ENCODE measurements at places on chromosomes 5 and 9.

GRCh38 chr5:71839096-71839884 lies 120.2 kb downstream of the CARTPT start:
- DNase-seq = no peak

GRCh38 chr5:110476164-110476563 lies 250.3 kb downstream of the TMEM232 start:
- no peak for DNase-seq

- DNase-seq = no peak
Measured at GRCh38 chr5:116613445-116613844, 38.8 kb upstream of the SEMA6A start.

DNA sequence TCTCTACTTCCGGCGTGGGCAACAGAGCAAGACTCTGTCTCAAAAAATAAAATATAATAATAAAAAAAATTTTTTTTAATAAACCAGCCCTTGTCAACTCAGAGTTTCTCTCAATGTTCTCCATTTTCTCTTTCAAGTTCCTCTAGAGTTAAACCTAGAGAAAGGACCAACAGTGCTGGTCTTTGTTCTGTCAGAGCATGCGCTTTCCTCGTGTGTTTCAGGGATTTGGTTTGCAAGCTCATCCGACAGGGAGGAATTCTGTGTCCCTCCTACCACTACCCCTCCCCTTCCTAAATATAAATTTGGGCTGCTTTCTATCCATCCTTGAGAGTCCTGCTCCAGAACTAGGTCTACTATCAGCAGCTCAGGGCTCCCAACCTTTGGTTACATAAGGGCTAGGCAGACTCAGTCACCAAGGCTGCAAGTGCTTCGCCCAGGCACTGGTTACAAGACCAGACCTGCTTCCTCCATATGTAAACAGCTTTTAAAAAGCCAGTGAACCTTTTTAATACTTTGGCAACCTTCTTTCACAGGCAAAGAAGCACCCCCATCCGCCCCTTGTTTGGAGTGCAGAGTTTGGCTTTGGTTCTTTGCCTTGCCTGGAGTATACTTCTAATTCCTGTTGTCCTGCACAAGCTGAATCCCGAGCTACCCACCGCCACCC lies 13.5 kb downstream of the SETX start:
- DNase-seq = no peak

DNA sequence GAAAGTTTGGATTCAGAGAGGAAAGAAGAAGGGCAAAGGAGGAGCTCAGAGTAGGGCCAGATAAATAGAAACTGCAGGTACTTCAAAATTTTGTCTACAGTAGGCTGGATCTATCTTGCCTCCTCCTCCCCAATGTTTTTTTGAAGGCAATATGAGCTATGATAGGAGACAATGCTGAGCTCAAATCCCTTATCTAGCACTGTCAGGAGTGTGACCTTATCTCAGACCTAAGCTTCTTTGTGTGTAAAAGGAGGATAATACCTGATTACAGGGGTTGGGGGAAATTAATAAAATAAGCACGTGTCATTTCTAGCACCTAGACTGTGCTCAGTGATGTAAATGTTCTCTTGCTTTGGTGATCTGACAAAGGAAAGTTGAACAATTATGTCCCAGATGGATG lies 137.8 kb upstream of the CD180 start:
- no peak for DNase-seq

DNA sequence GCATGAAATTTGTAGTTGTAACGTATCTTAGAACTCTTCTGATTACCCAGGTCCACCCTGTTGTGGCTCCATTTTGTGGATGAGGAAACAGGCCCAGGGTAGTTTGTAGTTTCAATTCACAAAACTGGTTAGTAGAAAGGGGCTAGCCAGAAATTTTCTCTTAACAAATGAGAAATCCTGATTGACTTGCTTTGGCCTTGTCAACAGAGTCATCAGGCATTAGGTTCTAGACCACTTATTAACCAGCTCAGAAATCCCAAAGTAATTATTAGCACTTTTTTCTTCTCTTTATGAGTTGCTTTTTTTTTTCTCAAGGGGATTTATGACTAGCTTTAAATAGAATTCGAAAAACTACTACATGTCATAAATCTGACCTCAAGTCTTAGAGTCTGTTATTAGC lies 160.2 kb downstream of the SH3GL2 start:
- DNase-seq = no peak

DNA sequence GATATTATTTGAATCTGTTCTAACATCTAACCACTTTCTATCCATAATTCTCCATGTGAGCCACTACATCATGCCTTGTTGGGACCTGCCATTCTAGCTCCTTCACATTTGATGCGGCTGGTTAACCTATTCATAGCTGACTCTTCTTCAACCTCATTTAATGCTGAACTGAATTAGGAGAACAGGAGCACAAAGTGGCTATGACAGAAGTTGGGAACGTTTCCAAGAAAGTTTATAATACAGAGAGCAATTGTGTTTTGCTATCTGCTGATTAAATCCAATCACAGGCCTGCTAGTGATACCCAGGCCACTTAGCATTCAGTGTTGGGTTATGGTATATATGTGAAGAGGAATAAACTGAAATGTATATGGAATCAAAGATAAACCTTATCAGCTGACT lies 440.3 kb downstream of the PTPRD start:
- no peak for DNase-seq

DNA sequence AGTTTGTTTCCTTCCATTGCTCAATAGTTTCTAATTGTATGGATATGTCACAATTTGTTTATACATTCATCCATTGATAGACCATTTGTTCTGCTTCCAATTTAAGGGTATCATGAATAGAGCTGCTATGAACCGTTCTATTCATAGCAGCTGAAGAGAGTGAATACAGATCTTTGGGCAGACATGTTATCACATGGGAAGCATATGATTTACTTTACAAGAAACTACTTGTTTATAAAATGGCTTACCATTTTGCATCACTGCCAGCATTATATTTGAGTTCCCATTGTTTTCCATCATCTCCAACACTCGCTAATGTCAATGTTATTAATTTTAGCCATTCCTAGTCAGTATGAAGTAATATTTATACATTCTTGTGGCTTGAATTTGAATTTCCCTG lies 549.0 kb downstream of the MAT2B start:
- DNase-seq = no peak

GRCh38 chr5:151618907-151619306 lies 27.8 kb upstream of the FAT2 start:
- DNase-seq = no peak

- DNase-seq = no peak
Measured at GRCh38 chr9:80218328-80218727, 646.6 kb downstream of the TLE4 start.

DNA sequence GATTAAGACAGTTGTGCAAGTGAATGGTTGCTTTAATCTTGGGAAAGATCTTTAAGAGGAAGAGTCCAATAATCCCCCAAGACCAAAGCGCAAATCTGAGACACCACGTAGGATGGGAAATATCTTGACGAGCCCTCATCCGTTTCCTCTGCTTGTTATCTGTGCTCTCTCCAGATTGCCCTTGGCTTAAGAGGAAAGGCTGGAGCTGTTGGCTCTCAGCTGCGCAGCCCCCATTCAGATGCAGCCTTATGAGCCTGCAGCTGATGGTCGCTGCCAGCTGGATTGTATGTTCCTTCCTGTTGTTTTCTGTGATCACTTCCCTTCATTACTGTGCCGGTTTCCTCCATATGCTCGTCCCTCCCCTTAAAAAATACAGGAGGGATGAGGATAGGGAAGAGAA lies 47.7 kb downstream of the PWWP2A start:
- DNase-seq = no peak

DNA sequence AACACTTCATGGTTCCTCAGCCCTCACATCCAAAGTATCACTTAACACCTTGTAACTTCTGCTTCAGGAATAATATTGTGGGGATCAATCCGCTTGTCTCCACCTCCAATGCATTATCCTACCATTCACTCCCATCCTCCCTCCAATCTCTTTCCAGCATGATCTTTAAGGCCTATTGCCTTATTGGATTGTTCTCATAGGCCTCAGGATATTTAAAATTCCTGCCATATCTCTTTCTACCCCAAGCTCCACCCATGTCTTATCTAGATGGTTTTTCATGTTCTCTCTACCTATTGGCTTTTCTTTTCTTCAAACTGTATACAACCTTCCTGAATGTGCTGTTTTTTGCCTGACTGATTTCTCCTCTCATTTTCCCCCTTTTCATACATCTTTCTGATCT lies 7.2 kb downstream of the KDM4C start:
- no peak for DNase-seq

- DNase-seq = no peak
Measured at GRCh38 chr9:14238518-14238917, 75.4 kb downstream of the NFIB start.

GRCh38 chr5:116583085-116583861 lies 8.7 kb upstream of the SEMA6A start:
- DNase-seq = no peak

DNA sequence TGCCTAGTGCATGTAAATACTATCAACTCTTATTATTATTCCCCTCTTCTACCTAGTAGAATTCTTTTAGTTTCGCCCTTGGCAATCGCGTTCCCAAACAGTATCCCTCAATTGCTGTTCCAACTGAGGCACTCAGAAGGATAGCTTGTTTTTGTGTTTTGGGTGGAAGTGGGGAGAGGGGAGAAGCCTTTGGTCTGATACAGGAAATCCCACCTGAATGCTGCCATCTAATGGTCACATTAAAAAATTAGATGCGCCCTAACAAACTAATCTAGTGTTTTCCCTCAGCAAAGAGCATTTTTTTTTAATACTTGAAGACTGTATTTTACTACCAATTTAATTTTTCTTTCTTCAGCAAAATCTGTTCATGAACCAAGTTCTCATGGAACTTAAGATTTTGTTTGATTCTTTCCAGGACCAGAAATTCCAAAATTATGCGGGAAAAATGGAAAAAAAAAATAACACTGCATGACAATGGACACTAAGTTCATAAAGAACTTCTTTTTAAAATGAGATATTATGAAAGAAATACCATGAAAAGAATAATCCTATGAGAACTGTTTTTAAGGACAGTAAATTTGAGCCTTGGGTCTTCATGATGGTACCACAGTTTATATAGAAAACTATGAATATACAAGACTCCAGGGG lies 22.2 kb upstream of the GLDC start:
- DNase-seq = peak; percentile 36

DNA sequence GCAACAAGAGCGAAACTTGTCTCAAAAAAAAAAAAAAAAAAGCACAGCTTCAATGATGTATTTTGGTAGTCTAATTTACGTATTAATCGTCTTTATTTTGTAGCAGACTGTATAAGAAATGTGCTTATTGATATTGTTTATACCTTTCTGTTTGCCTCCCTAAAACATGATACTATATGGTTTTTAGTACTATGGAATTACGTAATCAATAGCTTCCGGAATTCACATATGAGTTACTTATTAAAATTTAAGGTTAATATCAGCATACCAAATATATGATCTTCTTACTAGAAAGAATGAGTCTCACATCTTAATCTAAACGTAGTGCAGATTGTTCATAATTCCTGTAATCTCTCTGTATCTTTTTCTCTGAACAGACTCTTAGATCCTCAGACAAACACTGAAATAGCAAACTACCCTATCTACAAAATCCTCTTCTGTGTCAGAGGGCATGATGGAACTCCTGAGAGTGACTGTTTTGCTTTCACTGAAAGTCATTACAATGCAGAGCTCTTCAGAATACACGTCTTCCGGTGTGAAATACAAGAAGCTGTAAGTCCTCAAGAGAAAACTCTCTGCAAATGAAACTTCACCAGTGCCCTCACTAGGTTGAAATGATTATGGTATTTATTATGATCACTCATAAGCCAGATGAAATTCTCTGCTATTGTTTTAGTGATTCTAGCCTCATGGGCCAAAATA lies 44.4 kb upstream of the GPR21 start:
- no peak for DNase-seq

GRCh38 chr9:26500471-26500870 lies 392.1 kb downstream of the CAAP1 start:
- DNase-seq = no peak

DNA sequence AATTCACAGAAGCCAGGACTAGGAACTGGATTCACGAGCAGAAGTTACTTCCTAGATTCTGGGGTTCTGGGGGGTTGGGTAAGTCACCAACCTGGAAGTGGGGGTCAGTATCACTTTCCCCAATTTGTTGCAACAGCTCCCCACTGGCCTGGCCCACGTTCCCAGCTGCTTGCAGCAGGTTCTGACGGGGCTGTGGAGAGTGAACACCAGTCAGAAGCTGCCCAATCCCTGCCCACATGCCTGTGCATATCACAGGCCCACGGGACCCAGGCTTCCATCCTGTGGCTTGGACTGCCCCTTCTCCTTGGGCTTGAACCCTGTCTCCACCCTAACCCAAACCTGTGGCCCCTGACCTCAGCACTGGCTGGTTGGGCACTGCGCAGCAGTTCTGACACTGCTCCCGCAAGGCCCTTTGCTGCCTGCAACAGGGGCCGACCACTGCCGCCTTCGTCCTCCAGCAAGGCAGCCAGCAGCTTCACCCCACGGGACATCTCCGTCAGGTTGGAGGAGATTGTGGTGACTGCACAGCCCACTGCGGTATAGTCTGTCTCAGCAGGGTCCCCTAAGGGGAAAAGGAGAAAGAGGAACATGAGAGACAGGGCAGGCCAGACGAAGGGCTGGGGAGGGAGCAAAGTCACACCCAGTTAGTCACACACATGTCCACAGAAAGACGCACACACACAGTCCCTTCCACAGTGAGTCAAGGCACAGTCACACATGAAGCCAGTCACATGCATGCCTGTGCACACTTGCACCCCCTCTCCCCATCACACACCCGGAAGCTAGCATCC lies 13.1 kb downstream of the TLN1 start:
- no peak for DNase-seq

DNA sequence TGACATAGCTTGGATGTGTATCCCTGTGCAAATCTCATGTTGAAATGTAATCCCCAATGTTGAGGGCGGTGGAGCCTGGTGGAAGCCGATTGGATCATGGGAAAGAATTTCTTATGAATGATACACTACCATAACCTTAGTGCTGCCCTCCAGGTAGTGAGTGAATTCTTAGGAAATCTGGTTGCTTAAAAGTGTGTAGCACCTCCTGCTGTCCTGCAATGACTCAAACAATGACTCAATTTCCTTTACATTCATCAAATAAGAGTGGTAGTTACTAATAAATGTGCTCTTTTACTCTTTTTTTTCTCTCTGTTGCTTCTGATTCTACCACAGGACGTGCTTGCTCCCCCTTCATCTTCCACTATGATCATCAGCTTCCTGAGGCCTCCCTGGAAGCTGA lies 1696.0 kb upstream of the CDH9 start:
- DNase-seq = no peak

GRCh38 chr5:91190314-91190690 lies 192.8 kb downstream of the ARRDC3 start:
- no peak for DNase-seq

- DNase-seq = no peak
Measured at GRCh38 chr5:10059980-10060379, 189.7 kb downstream of the ATPSCKMT start.

- DNase-seq = no peak
Measured at GRCh38 chr9:27162045-27162444, 53.0 kb downstream of the TEK start.

DNA sequence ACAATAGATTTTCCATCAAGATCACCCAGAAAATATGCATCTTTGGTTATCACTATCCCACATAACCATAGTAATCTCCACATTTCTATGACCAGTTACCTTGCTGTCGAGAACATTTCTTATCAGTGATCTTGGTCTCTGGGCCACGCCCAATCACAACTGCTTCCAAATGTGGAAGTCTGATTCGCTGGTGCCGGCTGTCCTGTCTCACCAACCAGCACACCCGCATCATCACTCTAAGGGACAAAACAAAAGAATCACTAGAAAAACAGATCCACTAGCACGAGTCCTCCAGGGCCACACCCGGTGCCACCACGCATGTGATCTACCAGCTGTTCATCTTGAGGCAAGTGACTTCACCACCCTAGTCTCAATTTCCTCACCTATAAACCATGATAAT lies 11.8 kb downstream of the APTX start:
- DNase-seq = no peak

Measured in NCI-H1092 (cell line).